GM23338 (cell line): ENCODE measurements at places on chromosomes 7 and 10. TPM values are rescaled to one million over a fixed set of nuclear protein-coding genes. Genes with fewer than 3 reads are reported as not detected.

GRCh38 chr10:70191161-70191971 is 21.1 kb upstream of the SAR1A start:
- no peaks in the 10 kb centered on the region for H3K36me3 ChIP-seq
- no peak for DNase-seq
- no peak overlapping the region for H3K4me3 ChIP-seq
- H3K27me3 ChIP-seq, result no peaks in the 10 kb centered on the region

MCM10 gene
- total RNA-seq, result 30.7 and 38.2 TPM in 2 replicates

- no peak overlapping the region for H3K4me3 ChIP-seq
- peak overlapping the region; percentile 55 for H3K27ac ChIP-seq
- peak; percentile 67 for DNase-seq
- H3K36me3 ChIP-seq, result no peaks in the 10 kb centered on the region
- H3K4me1 ChIP-seq, result peaks cover 29% of the 10 kb centered on the region
Observed at GRCh38 chr7:12731214-12731656, 43.8 kb downstream of the ARL4A start.

DNA sequence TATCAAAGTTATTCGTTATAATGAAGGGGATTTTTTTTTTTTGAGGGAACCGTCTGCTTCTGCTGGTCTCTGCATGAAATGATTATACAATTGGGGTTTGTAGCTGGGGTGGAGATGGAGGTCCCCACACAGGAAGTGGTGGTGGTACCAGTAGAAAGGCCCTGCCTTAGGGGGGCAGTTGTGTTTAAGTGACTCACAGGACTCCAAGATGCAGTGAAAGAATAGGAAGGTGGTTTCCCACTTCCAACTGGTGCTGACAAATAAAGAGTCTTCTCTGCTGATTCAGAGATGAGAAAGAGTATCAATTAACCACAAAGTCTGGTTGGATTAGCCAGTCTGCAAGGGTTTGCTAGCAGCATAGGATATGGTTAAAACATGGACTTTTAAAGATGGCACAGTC is 376.0 kb downstream of the SORCS3 start:
- no peaks in the 10 kb centered on the region for H3K27me3 ChIP-seq
- H3K4me1 ChIP-seq, result no peaks in the 10 kb centered on the region
- H3K36me3 ChIP-seq, result no peaks in the 10 kb centered on the region
- no peak overlapping the region for H3K27ac ChIP-seq
- DNase-seq, result no peak
- H3K4me3 ChIP-seq, result no peak overlapping the region

DNA sequence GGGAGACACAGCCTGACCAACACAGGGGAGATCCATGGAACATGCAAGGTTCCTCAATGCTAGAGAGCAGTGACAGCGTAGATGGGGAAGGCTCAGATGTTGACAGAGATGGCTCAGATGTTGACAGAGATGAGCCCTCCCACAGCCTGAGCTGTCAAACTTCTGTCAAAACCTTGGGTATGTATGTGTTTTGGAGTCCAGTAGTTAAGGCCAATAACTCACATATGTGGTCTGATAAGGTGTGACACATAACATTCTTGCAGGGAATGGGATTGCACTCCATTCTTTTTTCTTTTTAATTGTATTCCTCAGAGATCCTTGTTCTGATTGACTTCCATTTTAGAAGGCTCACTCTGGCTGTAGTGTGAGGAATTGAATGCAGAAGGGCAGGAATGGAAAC is 136.3 kb downstream of the C1GALT1 start:
- H3K27ac ChIP-seq, result no peak overlapping the region
- H3K4me3 ChIP-seq, result no peak overlapping the region
- no peaks in the 10 kb centered on the region for H3K4me1 ChIP-seq
- no peaks in the 10 kb centered on the region for H3K36me3 ChIP-seq

DNA sequence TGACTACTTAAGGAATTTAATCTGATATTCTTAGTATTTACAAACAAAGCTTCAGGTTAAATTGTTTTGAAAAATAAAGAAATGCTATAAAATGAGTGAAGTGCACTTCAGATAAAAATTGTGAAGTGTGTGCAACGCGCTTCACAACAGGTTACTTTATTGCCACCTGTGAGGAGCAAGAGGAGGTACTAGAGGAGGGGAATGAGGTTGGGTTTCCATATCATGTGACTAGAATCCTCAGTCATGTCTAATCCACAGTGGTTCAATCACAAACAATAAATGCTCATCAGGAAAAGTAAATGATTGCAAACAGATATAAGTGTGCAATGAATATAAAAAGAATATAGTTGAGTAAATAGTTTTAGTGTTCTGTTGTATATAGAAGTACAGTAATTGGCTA is 34.5 kb upstream of the CD36 start:
- H3K36me3 ChIP-seq, result no peaks in the 10 kb centered on the region
- H3K27me3 ChIP-seq, result no peaks in the 10 kb centered on the region
- no peak overlapping the region for H3K4me3 ChIP-seq
- H3K4me1 ChIP-seq, result no peaks in the 10 kb centered on the region

KLF14 gene
- not detected in 2 replicates for total RNA-seq

- no peak overlapping the region for H3K27ac ChIP-seq
- DNase-seq, result no peak
- H3K27me3 ChIP-seq, result no peaks in the 10 kb centered on the region
- no peaks in the 10 kb centered on the region; the same call in 1 of the 2 replicates for H3K36me3 ChIP-seq
- no peaks in the 10 kb centered on the region for H3K4me1 ChIP-seq
- no peak overlapping the region for H3K4me3 ChIP-seq
Observed at GRCh38 chr7:131431289-131431688, 103.6 kb downstream of the MKLN1 start.

FAM241B gene
- 6.7 and 8.7 TPM in 2 replicates for total RNA-seq

MALSU1 gene
- 96.8 and 112 TPM in 2 replicates for total RNA-seq

NSUN6 gene
- total RNA-seq, result 12.5 and 18.1 TPM in 2 replicates

KLHDC10 gene
- 14.7 and 14.8 TPM in 2 replicates for total RNA-seq

- peak; percentile 85 for DNase-seq
- H3K4me3 ChIP-seq, result peak overlapping the region; percentile 57
- peak overlapping the region; percentile 57; the same call in 1 of the 2 replicates for H3K27ac ChIP-seq
- no peaks in the 10 kb centered on the region for H3K36me3 ChIP-seq
- H3K4me1 ChIP-seq, result peaks cover 34% of the 10 kb centered on the region
Observed at GRCh38 chr7:30028749-30029635, 780 bp downstream of the PLEKHA8 start.

GRCh38 chr10:96591946-96592345 is 5.1 kb upstream of the TM9SF3 start:
- DNase-seq, result no peak
- H3K4me1 ChIP-seq, result peaks cover 8% of the 10 kb centered on the region
- no peak overlapping the region for H3K4me3 ChIP-seq
- no peaks in the 10 kb centered on the region for H3K36me3 ChIP-seq

- no peaks in the 10 kb centered on the region for H3K4me1 ChIP-seq
- no peaks in the 10 kb centered on the region for H3K36me3 ChIP-seq
- H3K4me3 ChIP-seq, result no peak overlapping the region
- H3K27ac ChIP-seq, result no peak overlapping the region
- no peak for DNase-seq
Observed at GRCh38 chr7:87144173-87144657, 8.0 kb upstream of the DMTF1 start.

ABCF2 gene
- total RNA-seq, result 47.9 and 58.7 TPM in 2 replicates

GBX1 gene
- 0.24 and 1.8 TPM in 2 replicates for total RNA-seq

- H3K36me3 ChIP-seq, result no peaks in the 10 kb centered on the region
- no peak overlapping the region for H3K27ac ChIP-seq
- peaks cover 8% of the 10 kb centered on the region; the same call in 1 of the 2 replicates for H3K4me1 ChIP-seq
- no peaks in the 10 kb centered on the region for H3K27me3 ChIP-seq
- H3K4me3 ChIP-seq, result no peak overlapping the region
- no peak for DNase-seq
Observed at GRCh38 chr10:6395606-6396005, 184.5 kb downstream of the PRKCQ start.

- no peaks in the 10 kb centered on the region for H3K27me3 ChIP-seq
- no peak overlapping the region for H3K27ac ChIP-seq
- no peaks in the 10 kb centered on the region for H3K36me3 ChIP-seq
- H3K4me1 ChIP-seq, result peaks cover 23% of the 10 kb centered on the region
- DNase-seq, result no peak
Observed at GRCh38 chr7:17495655-17496394, 197.4 kb downstream of the AHR start.

DNA sequence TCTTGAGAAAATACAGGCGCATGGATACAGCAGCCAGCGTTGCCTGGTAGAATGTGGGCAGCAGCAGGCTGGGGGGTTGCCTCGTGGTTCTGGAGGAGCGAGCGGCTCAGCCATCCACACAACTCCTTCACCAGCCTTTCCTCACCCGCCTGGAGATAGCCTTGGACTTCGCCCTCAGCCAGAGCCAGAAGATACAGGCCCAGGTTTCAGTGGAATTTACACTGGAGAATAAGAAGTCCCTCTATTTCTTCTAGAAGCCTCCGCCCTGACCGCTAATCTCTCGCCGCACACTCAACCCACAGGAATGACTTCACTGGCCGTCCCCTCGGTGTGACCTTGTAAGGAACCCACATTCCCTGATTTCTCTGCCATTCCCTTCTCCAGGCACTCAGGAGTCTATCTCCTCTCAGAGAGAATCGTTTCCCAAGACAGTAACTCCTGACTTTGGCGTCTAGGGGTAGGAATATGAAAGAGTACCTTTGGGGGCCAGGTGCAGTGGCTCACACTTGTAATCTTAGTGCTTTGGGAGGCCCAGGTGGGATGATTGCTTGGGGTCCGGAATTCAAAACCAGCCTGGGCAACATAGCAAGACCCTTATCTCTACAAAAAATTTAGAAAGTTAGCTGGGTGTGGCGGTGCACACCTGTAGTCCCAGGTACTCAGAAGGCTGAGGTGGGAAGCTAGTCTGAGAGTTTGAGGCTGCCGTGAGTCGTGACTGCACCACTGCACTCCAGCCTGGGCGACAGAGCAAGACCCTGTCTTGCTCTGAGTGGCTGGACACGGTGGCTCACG is 52.0 kb upstream of the ECHDC3 start:
- H3K4me1 ChIP-seq, result peaks cover 6% of the 10 kb centered on the region; the same call in 1 of the 2 replicates
- H3K27ac ChIP-seq, result no peak overlapping the region

HDAC9 gene
- total RNA-seq, result 11.0 and 18.5 TPM in 2 replicates

- H3K4me1 ChIP-seq, result peaks cover 11% of the 10 kb centered on the region
- no peak overlapping the region for H3K4me3 ChIP-seq
- H3K36me3 ChIP-seq, result no peaks in the 10 kb centered on the region
- no peak for DNase-seq
- no peak overlapping the region for H3K27ac ChIP-seq
- peaks cover 15% of the 10 kb centered on the region for H3K27me3 ChIP-seq
Observed at GRCh38 chr10:79440281-79440680, 5.1 kb downstream of the ZCCHC24 start.

DNA sequence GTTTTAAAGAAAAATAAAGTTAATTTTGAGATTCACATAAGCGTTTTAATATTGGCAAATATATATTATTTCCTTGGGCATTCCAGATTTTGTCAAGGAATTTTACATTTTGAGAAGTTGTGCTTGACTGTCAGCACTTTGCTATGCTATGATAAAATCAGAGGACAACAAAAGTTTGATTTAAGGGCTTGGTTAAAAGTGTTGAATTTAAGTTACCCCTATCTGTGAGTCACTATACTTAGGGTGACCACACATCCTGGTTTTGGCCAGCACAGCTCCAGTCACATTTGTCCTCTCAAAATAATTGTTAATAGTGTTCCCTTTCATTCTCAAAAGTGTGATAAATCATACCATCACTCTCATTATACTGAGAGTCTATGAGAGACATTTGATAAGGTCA is 34.2 kb upstream of the ANK3 start:
- peaks cover 30% of the 10 kb centered on the region for H3K27me3 ChIP-seq
- peaks cover 6% of the 10 kb centered on the region for H3K4me1 ChIP-seq
- H3K36me3 ChIP-seq, result no peaks in the 10 kb centered on the region
- no peak overlapping the region for H3K4me3 ChIP-seq
- DNase-seq, result no peak

ANKRD2 gene
- total RNA-seq, result not detected in 2 replicates

- no peaks in the 10 kb centered on the region for H3K27me3 ChIP-seq
- H3K27ac ChIP-seq, result no peak overlapping the region
- peak; percentile 20 for DNase-seq
- H3K36me3 ChIP-seq, result no peaks in the 10 kb centered on the region
- H3K4me3 ChIP-seq, result no peak overlapping the region
Observed at GRCh38 chr10:69504576-69505250, 53.4 kb downstream of the TSPAN15 start.

GRCh38 chr10:78296785-78297184 is 263.1 kb downstream of the RPS24 start:
- no peaks in the 10 kb centered on the region for H3K27me3 ChIP-seq
- H3K4me1 ChIP-seq, result peaks cover 20% of the 10 kb centered on the region
- no peak overlapping the region for H3K4me3 ChIP-seq
- H3K36me3 ChIP-seq, result no peaks in the 10 kb centered on the region
- no peak overlapping the region for H3K27ac ChIP-seq
- no peak for DNase-seq

GRCh38 chr10:133318494-133319127 is 9.9 kb downstream of the ZNF511 start:
- peaks cover 3% of the 10 kb centered on the region; the same call in 1 of the 2 replicates for H3K27me3 ChIP-seq
- H3K4me1 ChIP-seq, result no peaks in the 10 kb centered on the region
- peak overlapping the region; percentile 64 for H3K4me3 ChIP-seq

FGFBP3 gene
- 73.2 and 73.9 TPM in 2 replicates for total RNA-seq

LRRD1 gene
- total RNA-seq, result 0.08 TPM in 1 of 2 replicates, not detected in the other

TPK1 gene
- total RNA-seq, result 1.5 and 2.6 TPM in 2 replicates

- no peaks in the 10 kb centered on the region for H3K27me3 ChIP-seq
- DNase-seq, result peak; percentile 81
- peak overlapping the region; percentile 83 for H3K27ac ChIP-seq
- H3K4me1 ChIP-seq, result peaks cover 42% of the 10 kb centered on the region
Observed at GRCh38 chr10:110487411-110488331, 10.0 kb upstream of the DUSP5 start.

DNA sequence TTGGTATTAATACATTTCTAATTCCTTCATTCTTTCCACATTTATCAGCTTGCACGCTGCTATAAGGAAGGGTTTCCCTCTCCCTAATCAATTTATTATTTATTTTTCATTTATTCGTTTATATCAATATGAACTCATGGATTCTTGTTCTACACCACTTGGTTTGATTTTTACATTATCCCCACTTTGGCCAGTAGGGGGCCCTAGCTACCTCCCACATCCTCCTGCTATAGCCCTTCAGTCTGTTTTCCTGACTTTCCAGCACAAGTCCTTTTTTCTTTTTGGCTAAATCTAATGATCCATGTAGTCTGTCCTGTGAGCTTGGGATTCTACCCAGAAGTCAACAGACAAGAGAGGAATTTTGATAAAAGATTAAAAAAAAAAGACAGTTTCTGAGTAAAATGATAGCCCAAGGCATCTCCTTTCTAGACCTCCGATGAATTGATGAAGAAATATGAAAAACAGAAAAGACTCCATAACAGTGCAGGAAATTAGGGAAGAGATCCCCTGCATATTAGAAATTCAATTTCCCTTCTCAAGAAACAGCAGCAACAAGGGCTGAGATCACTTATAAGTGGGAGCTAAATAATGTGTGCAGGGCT is 47.7 kb downstream of the LYZL2 start:
- peaks cover 7% of the 10 kb centered on the region; the same call in 1 of the 2 replicates for H3K4me1 ChIP-seq
- peak; percentile 74 for DNase-seq
- no peak overlapping the region for H3K27ac ChIP-seq
- H3K4me3 ChIP-seq, result no peak overlapping the region
- no peaks in the 10 kb centered on the region for H3K27me3 ChIP-seq

- H3K4me3 ChIP-seq, result no peak overlapping the region
- H3K4me1 ChIP-seq, result peaks cover 97% of the 10 kb centered on the region
- no peaks in the 10 kb centered on the region for H3K36me3 ChIP-seq
Observed at GRCh38 chr10:69324583-69324982, 46.3 kb downstream of the HK1 start.

BHLHA15 gene
- total RNA-seq, result 8.3 and 10.9 TPM in 2 replicates
